ENCODE measurements at places on chromosomes 1 and 21. TPM values are rescaled to one million over a fixed set of nuclear protein-coding genes. Genes with fewer than 3 reads are reported as not detected.

GRCh38 chr1:90862782-90863181 lies 145.7 kb upstream of the BARHL2 start:
- no peak overlapping the region for H3K27ac ChIP-seq
- H3K4me3 ChIP-seq = no peak overlapping the region
- DNase-seq = no peak
- no peaks in the 10 kb centered on the region for H3K27me3 ChIP-seq
- no peaks in the 10 kb centered on the region for H3K36me3 ChIP-seq
- H3K4me1 ChIP-seq = no peaks in the 10 kb centered on the region

DNA sequence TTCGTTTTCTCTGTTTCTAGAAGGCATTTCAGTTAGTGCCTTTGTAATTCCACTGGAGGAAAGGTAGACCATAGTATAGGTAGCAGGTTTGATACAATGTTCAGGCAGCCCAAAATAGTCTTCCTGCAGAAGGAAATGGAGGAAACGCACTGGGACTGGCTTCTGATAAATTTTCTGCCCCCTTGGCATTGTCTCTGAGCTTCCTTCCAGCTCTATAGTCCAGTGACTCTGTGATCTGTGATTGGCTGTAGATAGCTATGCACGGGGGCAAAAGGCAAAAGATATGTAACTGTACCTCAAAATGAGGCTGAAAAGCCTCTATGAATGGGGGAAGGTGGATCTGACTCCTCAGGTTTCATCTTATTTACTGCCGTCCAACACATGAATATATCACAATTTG lies 5.8 kb upstream of the MAGOH start:
- no peak for DNase-seq
- H3K4me1 ChIP-seq = no peaks in the 10 kb centered on the region
- no peak overlapping the region for H3K4me3 ChIP-seq
- H3K36me3 ChIP-seq = no peaks in the 10 kb centered on the region

GRCh38 chr1:239795304-239795703 lies 296.4 kb upstream of the FMN2 start:
- no peak for DNase-seq
- no peaks in the 10 kb centered on the region for H3K4me1 ChIP-seq
- H3K27me3 ChIP-seq = no peaks in the 10 kb centered on the region
- no peak overlapping the region for H3K4me3 ChIP-seq

GRCh38 chr21:34836103-34836932 lies 167.5 kb downstream of the CLIC6 start:
- peak overlapping the region; percentile 66 for H3K27ac ChIP-seq
- H3K4me1 ChIP-seq = peaks cover 2% of the 10 kb centered on the region
- H3K36me3 ChIP-seq = no peaks in the 10 kb centered on the region
- peak; percentile 42 for DNase-seq
- no peaks in the 10 kb centered on the region for H3K27me3 ChIP-seq
- no peak overlapping the region for H3K4me3 ChIP-seq

RHD gene
- total RNA-seq = not detected

B4GALT2 gene
- total RNA-seq = 40.9 TPM
